ENCODE measurements at places on chromosomes 5 and 9.

- no peak for DNase-seq
Measured at GRCh38 chr9:11045589-11045988, 432.8 kb upstream of the PTPRD start.

GRCh38 chr5:44933686-44934085 lies 124.9 kb downstream of the MRPS30 start:
- no peak for DNase-seq

- no peak for DNase-seq
Measured at GRCh38 chr5:147454996-147455677, 54.7 kb downstream of the DPYSL3 start.

- no peak for DNase-seq
Measured at GRCh38 chr9:96109680-96110351, 192.2 kb downstream of the HSD17B3 start.

DNA sequence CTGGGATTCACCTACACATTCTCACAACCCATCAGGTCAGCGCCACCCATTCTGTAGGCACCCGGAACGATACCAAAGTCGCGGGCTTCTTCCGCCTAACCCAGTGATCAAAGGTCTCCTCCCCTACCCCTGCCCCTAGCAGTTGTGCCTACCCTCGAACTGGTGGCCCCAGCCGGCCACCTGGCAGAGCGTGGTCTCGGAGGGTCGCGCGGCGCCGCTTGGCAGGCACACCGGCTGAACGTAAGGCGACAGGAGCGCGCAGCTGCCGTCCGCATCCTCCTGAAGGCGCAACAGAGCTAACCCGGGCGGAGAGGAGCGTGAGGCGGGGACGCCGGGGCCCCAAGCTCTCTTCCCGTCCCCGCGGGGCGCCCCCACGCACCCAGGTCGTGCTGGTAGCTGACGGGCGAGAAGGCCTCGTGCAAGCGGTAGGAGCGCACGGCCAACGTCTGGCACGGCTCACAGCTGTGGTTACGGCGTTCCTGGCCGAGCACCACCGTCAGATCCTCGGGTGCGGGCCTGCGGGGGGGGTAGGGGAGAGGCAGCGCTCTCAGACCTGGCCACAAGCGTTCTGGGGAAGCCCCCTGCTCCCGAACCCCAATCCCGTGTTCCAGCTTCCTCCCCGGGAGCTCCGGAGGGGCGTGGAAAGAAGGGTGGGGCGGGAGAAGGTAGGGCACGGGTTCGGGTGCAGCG lies 2.8 kb upstream of the PFN3 start:
- no peak for DNase-seq

DNA sequence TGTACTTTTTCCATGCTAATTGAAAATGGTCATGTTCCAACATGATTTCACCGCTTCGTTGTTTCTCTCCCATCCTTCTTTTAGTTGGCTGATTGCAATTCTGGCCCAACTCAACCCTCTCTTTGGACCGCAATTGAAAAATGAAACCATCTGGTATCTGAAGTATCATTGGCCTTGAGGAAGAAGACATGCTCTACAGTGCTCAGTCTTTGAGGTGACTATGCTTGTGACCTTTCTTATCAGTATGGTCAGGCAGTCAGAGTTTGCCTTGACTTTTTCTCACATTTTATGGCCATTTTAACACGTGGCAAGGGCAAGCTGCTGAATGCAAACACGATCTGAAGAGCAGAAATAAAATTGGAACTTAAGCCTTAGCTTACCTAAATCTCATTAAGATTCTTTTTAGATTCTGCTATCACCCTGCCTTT lies 36.0 kb upstream of the CREBRF start:
- no peak for DNase-seq

GRCh38 chr5:68279984-68280383 lies 64.4 kb downstream of the PIK3R1 start:
- DNase-seq: no peak

DNA sequence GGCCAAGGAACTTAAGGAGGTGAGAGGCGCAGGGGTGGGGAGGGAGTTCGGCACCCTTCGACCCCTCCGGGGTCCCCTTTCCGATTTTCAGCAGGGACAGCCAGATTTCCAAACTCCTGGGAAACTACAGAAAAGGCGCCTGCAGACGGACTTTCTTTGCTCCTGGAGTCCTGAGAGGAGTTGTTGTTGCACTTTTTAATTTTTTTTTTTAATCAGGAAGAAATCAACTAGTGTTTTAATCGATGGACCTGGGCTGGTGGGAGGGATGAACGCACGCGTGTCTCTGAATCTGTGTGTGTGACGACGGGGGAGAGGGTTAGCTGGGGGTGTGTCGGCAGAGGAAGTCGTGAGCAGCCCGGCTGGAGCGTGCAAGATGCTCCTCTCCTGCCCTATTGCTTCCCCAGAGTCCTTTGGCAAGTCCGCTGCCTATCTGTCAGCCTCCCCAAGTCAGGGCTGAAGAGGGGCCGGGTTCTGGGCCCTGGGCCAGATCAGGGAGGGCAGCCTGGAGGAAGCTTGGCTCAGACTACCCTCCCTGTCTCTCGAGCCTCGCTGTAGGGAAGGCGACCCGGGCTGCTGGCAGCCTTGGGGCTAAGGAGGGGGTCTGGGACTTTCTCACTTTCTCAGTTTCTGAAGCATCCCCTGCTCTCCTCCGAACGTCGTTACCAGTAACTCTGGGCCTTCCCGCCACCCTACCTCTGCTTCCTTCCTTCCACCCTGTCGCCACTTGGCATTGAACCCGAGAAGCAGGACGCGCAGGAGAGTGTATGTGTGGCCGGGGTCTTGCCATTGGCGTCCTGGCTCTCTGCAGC lies 731 bp downstream of the PRR16 start:
- peak; percentile 9 for DNase-seq

GRCh38 chr5:171336521-171337209 lies 27.6 kb downstream of the TLX3 start:
- peak; percentile 46 for DNase-seq

GRCh38 chr9:124182741-124183140 lies 75.0 kb upstream of the NEK6 start:
- DNase-seq: no peak

GRCh38 chr5:180922932-180923331 lies 24.0 kb downstream of the BTNL8 start:
- no peak for DNase-seq

- no peak for DNase-seq
Measured at GRCh38 chr9:127778280-127779135, at the start of gene SH2D3C. TSS of gene SH2D3C (minus strand) at chr9:127778666. CDS start at chr9:127778627, 39 bp downstream.

- no peak for DNase-seq
Measured at GRCh38 chr9:18056993-18057369, 417.0 kb upstream of the ADAMTSL1 start.

GRCh38 chr9:83188277-83188676 lies 125.3 kb upstream of the RASEF start:
- no peak for DNase-seq

GRCh38 chr5:31995006-31995405 lies 179.1 kb downstream of the GOLPH3 start:
- DNase-seq: no peak

GRCh38 chr5:125696762-125697161 lies 726.4 kb upstream of the GRAMD2B start:
- DNase-seq: no peak

DNA sequence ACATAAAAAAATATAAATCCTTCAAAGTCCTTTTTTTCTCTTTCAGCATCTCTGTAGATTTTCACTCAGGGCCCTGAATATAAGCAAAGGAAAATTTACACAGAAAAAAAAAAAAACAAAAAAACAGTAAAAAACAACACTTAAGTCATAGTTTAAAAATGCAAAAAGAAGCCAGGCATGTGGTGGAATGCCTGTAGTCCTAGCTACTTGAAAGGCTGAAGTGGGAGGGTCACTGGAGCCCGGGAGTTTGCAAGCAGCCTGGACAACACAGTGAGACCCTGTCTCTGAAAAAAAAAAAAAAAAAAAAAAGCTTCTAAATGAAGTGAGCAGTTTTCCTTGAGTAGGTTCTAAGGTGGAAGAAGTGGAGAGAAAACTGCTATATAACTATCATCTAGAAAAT lies 55.0 kb upstream of the BNC2 start:
- no peak for DNase-seq

DNA sequence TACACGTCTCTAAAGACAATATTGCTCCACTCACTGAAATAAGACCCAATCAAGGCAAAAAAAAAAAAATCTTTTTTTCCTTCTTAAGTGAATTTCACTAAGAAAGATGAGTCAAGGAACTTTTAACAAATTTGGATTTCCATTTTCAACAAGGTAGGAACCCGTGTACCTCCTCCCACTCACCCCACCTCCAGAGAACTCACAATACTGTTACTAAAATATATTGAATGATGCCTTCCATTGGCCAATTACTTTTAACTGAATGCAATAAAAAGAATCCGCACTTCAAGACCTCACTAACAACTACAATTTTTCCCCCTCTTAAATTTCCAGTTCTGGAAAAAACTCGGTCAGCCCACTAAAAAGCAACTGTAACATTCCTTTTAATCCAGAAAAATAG lies 50.7 kb downstream of the FBXW11 start:
- no peak for DNase-seq

GRCh38 chr9:21813575-21814473 lies 11.4 kb downstream of the MTAP start:
- peak; percentile 51 for DNase-seq

DNA sequence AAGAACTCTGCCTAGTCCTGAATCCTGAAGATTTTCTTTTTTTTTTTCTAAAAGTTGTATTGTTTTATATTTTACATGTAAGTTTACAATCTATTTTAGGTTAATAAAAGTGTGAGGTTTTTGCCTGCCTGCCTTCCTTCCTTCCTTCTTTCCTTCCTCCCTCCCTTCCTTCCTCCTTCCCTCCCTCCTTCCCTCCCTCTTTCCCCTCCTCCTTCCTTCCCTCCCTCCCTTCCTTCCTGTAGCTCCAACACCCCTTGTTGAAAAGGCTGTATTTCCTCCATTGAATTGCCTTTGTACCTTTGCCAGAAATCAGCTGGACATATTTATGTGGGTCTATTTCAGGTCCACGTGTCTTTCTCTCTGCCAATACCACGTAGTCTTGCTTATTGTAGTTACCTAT lies 46.6 kb downstream of the CACNA1B start:
- no peak for DNase-seq

DNA sequence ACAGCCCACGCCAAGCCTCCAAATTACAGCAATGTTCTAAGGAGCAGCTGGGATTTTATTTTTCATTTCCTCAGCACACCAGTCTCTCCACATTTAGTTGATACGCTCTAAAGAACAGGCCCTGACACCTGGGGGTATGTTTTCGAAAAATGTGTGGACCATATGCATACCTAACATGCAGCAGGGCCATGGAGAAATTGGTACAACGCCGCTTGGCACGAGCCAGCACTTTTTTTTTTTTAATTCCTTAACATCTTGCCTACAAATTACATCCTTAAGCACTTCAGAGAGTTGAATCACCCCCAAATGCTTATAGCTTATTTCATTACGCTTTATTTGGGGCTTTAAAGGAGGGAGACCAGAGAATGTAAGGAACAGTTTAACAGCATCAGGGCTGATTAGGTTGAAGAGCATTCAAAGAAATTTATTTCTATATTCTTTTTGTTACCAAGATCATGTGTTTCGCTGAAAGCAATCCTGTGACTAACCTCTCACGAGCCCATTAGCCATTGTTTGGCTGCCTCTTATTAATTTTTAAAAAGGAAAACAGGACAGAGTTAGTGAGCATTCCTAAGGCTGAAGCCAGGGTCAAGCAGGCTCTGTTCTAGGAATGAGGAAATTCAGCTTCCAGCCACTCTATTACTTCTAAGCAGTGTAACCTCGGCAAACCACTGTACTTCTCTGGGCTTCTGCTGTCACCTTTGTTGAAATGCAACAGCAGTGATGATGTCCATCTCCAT lies 173.8 kb downstream of the ACTL7B start:
- DNase-seq: no peak

DNA sequence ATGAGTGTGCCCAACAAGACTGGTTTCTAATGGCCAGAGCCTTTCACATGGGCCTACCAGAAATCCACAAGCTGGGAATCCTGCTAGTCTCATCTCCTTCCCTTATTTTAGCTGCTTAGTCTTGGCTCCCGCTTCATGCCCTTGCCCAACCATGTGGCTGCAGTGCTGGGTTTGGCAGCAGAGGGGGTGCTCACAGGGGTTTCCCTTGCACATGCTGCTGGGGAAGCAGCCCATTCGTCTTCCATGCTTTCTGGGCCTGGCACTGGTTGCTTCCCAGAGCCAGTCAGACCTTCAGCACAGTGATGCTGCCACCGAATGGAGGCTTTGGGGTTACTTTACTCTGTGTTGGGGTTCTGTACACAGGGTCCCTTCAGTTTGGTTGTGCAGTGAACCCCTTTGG lies 26.3 kb downstream of the SLC46A2 start:
- no peak for DNase-seq

GRCh38 chr9:104304925-104305324 lies 199.1 kb upstream of the OR13F1 start:
- no peak for DNase-seq

DNA sequence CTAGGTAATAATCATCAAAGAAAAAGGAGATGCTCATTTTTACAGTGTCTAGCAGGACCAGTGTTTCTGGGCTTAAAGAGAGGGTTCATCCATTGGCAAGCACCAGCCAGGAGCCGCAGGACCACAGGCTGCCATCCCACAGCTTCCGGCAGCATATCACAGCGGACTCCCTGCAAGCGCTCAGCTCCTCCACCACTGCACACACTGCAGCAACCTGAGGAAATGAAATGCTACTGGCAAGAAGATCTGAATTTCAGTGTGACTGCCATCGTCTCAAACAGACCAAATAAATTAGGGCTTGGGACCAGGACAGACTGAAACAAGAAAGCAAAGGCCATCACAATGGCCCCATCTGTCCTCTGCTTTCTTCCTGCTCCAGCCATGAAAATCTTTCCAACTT lies 114.2 kb downstream of the TTC39B start:
- no peak for DNase-seq

GRCh38 chr9:117411547-117411946 lies 3.3 kb downstream of the ASTN2 start:
- peak; percentile 55 for DNase-seq

DNA sequence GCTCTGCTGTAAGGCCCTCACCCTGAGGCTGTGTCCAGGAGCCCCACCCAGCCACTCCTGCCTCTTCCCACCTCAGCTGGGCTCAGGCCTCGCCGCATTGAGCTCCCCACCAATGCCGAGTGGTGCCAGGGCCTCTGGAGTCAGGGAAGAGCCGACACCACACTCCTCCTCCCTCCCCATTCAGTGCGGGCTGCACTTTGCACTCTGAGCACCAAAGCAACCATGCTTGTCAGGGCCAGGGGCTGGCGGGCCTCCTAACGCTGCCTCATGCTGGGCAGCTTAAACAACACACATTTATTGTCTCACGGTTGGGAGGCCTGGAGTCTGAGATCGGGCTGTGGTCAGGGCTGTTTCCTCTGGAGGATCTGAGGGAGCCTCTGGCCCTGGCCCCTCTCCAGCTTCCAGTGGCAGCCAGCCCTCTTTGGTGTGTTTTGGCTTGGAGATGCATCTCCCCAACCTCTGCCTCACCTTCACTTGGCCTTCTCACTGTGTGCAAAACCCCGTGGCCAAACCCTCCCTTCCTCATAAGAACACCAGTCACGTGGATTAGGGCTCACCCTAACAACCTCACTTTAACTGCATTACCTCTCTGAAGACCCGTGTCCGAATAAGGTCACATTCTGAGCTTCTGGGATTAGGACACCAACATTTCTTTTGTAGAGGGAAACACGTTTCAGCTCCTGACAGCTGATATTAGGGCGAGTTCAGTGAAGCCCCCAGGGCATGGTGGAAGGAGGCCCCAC lies 157.8 kb downstream of the MED10 start:
- DNase-seq: no peak

- no peak for DNase-seq
Measured at GRCh38 chr5:14579731-14580397, 1.7 kb upstream of the OTULINL start.

GRCh38 chr9:113929634-113930389 lies 53.7 kb downstream of the ZNF618 start:
- DNase-seq: no peak

All from NCI-H510A treated with DMSO at 0.1 percent for 48 hours (cell line).